Activated T-cell treated with anti-CD3 and anti-CD28 coated beads for 4 hours (primary cell): ENCODE measurements at places on chromosomes 1 and 21.

GRCh38 chr1:215905493-215906115 is 338.5 kb downstream of the KCTD3 start:
- DNase-seq: no peak

DNA sequence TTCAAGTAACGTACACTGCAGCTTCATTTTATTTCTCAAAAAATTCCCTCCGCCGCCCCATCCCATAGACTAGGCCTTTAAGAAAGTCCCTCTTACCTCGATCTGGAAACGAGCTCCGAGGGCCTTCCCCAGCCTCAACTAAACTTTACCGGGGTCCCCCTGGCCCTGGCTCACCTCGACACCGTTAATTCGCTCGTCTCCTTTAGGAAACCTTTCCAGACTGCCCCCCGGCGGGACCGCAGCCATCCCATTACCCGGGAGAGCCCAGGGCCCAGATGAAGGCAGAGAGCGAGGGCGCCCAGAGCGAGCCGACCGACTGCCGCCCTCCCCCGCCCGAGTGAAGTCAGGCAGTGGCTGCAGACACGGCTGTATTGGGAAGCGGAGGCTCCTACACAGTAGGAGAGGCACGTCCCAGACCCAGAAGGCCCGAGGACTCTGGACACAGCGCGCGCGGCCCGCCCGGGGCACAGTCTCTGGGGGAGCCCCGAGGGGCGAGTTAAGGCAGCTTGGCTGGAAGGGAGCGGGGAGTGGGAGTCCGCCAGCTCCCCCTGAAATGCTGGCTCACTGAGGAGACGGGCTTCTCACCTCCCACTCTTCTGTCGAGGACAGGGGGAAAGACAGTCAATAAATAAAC is 14.6 kb downstream of the SEMA6C start:
- no peak for DNase-seq

DNA sequence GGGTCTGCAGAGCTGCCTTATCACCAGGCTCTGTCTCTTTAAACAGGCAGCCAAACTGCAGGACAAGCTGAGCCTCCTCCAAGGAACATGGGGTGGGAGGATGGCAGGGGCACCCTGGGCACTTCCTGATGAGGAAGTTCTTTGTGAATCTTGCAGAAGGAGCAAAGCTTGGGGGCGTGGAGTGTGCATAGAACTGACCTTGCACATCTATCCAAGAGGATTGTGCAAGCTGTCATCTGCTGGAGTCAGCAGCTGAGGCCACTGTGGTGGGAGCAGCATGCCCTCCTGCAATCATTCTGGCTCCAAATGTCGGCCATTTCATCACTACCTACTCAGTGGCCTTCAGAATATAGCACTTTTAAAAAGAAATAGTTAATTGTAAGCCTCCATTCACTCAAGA is 182.2 kb downstream of the AJAP1 start:
- DNase-seq: no peak

DNA sequence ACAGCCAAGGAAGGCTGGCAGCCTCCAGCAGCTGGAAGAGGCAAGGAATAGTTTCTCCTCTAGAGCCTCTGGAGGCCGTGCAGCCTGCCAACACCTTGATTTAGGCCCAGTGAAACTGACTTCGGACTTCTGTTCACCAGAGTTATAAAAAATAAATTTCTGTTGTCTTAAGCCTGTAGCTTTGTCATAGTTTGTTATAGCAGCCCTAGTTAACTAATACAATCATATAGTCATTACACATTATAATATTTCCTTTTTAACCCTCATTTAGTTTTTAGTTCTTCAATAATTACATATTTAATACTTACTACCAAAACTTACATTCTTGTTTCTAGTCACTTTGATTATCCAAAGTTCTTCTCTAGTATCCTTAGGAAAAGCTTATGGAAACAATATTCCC is 20.3 kb downstream of the NOS1AP start:
- no peak for DNase-seq

DNA sequence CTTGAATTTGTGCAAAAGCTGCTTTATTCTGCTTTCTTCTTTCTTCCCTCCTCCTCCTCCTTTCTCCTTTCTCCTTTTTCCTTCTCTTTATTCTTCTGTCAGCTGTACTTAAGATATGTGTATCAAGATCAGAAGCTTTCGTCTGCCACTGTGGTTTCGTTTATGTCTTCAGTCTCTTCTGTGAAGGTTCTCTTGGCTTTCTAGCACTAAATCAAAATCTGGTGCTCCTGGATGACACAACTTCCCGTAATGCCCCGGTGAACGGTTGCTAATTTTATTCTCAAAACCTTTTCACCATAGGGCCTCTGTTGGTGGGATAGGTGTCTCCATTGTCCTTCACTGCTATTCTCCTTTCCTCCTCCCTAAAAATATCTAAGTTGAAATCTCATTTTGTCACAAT is 5.0 kb downstream of the ATF6 start:
- no peak for DNase-seq

- DNase-seq: no peak
Measured at GRCh38 chr1:1274299-1274930, 761 bp upstream of the UBE2J2 start.

DNA sequence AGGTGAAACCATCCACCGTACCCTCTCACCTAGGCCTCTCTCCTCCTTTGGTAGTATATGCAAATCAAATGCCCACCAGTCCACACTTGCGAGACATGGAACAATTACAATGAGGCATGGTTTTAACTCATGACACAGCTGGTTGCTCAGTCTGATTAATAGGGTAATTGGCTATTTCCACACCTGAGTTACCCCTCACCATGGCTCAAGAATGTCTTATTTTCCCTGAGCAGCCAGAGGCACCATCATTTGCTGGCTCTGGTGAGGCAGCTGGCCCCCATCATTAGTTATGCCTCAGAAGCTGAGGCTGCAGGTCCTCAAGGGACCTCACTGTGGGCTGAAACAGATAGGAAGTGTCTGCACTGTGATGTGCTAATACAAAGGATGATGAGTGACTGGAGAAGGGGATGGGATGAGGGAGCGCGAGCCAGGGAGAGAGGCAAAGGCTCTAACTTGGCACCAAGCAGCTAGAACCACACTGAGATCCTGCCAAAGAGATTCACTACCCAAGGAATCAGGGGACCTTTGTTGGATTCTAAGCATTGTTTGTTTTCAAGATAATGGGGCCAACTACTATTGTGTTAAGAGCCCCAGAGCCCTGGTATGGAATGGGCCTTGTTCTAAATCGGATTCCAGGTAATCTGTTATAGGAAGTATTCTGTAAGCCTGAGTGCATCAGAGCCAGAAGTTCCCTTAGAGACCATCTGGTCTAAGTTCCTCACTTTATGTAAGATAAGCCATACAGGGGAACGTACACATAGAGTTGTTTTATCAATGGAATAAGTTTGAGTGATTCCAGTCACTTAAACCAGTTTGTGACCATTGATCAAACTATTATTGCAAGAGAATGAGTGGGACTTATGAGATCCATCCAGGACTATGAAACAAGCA is 80.0 kb upstream of the CNTN2 start:
- DNase-seq: no peak

DNA sequence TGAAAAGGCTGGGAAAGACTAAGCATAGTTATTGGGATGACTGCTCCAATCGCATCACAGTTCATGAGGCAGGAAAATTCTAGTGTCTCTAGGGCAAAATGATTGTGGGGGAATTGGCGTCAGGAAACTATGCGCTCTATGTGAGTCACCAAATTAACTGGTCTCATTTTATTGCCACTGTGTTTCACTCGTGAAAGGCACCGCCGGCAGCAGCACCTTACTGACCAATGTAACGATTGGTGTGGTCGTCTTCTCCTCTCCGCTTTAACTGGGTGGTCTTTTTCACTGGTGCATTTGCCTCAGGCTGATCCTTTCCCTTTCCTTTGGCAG is 83.5 kb downstream of the SPAG17 start:
- DNase-seq: no peak

DNA sequence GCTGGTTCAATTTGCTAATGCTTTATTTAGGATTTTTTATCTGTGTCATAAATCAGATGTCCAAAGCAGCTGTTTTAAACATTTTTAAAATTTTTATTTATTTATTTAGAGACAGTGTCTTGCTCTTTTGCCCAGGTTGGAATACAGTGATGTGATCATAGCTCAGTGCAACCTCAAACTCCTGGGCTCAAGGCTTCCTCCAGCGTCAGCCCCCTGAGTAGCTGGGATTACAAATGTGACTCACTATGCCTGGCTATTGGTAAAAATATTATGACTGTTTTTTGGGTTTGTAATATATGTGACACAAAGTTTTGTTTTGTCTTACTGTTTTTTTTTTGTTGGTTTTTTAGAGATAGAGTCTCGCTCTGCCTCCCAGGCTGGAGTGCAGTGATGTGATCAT is 11.8 kb downstream of the ZBED6 start:
- no peak for DNase-seq

- peak; percentile 95 for DNase-seq
Measured at GRCh38 chr1:25904943-25905679, 1.1 kb downstream of the STMN1 start.

DNA sequence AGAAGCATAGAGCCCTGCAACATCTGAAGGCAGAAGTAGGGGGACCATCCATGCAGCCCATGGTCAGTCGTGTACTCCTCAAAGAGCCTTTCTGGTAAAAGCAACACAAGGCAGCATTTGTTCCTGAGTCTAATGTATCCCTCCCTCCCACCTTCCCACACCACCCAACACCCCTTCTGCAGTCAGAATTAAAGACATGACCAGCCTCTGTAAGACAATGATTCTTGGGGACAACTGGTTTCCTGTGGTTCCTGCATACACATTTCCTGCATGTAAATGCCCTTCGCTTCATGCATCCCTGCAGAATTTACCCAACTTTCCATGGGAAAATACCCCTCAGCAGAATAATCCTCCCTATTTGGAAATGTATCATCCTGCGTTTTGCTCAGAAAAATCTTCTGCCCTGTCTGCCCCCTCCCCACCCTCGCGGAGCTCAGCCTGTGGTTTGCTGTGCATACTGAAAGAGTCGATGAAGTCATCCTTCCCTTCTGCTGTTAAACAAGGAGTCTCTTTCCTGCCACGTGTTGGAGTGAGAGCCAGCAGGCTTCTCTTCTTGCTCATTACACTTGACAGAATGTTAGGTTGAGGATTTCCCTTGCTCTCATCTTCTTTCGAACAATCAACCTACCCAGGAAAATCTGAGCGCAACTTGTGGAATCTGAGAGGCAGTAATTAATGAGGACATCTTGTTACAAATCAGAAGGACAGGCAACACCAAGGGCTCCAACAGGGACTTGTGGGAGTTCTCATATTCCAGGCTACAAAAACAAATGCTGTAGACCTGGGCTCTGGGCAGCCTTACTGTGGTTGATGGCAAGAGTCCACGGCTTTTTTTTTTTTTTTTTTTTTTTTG is 4.7 kb downstream of the TNN start:
- no peak for DNase-seq

DNA sequence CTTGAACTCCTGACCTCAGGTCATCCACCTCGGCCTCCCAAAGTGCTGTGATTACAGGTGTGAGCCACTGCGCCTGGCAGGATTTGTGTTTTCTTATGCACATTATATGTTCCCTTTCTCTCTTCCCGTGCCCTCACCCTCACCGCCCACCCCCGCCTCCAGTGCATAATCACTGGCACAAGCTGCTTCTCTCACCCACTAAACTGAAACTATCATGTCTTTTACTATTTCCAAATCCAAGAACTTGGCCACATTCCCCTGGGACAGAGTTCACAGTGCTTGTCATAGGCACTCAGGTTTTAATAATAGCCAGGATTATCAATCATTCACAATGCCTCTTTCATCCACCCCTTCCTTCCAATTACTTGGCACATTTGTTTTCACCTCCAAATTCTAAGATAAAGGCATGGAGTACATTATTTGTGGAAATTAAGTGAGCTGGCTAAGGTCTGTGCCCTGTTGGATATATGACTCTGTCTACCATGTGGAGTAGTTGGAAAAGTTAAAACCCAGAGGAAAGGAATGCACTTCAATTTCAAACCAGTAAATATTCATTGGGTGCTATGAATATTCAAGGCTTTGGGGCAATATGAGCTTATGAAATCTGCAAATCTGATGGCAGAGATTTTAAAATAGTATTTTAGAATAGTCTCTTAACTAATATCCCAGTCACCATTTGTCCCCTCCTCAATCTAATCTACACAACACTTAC is 17.6 kb upstream of the MAPKAPK2 start:
- DNase-seq: no peak

- no peak for DNase-seq
Measured at GRCh38 chr1:167561753-167562152, 8.2 kb upstream of the CREG1 start.

- DNase-seq: no peak
Measured at GRCh38 chr21:41701749-41702148, 65.1 kb downstream of the RIPK4 start.

DNA sequence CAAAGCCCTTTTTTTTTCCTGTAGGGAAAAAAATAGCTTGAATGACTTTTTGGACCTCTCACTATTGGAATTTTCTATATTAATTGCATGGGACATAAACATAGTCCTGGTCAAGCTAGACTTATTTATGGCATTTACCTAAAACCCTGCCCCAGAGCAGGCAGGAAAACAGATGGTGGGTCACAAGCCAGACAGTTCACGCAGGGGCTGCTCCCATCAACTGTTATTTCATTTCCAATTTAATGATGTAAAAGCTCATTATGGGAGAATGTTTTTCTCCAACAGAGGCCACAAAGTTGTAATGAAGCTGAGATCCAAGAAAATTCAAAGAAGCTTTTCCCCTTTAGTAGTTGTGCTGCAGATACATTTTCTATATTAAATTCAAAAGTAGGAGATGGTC is 99.2 kb downstream of the SGIP1 start:
- DNase-seq: no peak

DNA sequence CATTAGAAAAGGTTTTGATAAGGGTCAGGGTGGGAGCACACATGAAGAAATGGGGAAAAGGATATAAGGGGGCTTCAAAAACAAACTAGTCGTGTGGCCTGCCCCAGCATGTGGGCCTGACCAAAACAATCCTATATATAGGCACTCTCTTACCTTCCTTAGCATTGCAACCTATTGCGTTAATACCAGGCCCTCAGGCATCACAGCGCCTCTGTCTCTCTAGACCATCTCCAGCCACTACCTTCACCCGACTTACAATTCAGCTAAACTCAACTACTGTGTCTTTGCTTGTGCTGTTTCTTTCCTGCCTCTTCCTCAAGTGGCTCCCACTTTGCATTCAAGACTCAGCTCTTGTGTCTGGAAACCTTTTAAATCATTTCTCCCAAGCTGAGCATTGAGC is 47.0 kb upstream of the GJA5 start:
- no peak for DNase-seq

DNA sequence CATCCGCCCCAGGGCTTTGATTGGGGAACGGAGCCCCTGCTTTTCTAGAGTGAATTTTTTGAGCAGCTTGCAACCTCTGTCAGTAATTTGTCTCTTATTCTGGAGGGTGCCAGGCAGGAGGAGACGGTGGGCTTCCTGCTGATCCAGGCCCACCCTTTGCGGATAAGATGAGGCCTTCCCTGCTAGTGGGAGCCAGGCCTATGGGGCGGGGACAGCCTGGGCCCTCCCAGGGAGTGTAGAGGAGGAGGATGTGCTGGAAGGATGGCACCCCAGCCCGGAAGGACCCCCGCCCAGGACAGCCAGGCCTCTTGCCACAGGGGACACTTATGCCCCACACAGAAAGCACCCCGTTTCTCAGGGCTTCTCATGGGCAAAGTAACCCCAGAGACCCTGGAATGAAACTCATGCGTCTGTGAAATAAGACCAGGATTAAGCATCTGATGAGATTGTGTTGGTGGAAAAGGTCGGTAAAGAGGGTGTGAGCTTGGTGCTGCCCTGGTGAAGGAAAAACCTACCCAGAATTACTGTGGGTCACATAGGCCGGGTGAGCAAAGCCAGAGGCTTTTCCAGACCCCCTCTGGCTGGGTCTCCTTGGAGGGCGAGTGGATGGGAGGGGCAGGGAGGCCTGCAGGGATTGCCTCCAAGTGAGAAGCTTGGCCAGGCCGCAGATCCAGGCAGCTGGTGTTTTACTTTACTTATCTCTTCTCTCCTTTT is 118.7 kb downstream of the SIK1 start:
- no peak for DNase-seq

- no peak for DNase-seq
Measured at GRCh38 chr21:37904856-37905255, 11.4 kb downstream of the KCNJ6 start.
